ENCODE measurements at places on chromosomes 1 and 21. TPM values are rescaled to one million over a fixed set of nuclear protein-coding genes. Genes with fewer than 3 reads are reported as not detected.

The DPYD gene
- 41.7 TPM for total RNA-seq

The AMIGO1 gene
- 7.4 TPM for total RNA-seq

The ANKRD34A gene
- 3.9 TPM for total RNA-seq

The SEC16B gene
- total RNA-seq = 5.1 TPM

The LIN9 gene
- 4.3 TPM for total RNA-seq

GRCh38 chr1:89005286-89006151, 13.1 kb upstream of the KYAT3 start:
- no peaks in the 10 kb centered on the region for H3K36me3 ChIP-seq
- H3K27ac ChIP-seq = no peak overlapping the region
- H3K4me1 ChIP-seq = no peaks in the 10 kb centered on the region
- no peaks in the 10 kb centered on the region for H3K27me3 ChIP-seq
- no peak overlapping the region for H3K4me3 ChIP-seq

DNA sequence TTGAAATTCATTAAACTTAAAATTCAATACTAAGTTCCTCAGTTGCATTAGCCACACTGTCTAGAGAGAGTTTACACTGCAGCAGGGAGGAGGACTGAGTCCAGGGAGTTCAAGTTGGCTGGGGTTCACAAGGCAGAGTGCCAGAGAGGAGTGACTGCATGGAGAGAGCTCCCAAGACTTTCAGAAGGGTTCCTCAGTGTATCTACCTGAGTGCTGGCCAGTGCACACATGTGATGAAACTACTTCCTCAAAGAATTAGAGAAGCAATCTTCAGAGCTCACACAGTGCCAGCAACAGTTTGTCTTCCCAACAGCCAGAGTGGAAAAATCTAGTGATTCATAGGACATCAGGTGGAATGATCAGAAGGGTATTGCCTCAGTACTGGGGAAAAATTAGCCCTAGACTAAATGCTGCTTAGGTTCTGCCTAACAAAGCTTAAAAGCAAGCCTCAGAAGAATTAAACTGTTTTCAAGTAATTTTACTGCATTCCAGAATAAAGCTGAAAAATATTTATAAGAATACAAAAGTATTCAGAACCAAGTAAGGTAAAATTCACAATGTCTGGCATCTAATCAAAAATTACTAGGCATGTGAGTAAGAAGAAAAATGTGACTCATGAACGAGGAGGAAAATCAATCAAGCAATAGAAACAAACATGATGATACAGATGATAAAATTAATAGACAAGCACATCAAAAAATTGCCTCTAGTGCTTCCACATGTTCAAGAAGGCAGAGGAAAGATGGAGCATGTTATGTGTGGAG, 10.4 kb upstream of the WNT3A start:
- no peak overlapping the region for H3K27ac ChIP-seq
- no peaks in the 10 kb centered on the region for H3K27me3 ChIP-seq
- H3K36me3 ChIP-seq = no peaks in the 10 kb centered on the region
- no peak overlapping the region for H3K4me3 ChIP-seq
- no peak for DNase-seq

DNA sequence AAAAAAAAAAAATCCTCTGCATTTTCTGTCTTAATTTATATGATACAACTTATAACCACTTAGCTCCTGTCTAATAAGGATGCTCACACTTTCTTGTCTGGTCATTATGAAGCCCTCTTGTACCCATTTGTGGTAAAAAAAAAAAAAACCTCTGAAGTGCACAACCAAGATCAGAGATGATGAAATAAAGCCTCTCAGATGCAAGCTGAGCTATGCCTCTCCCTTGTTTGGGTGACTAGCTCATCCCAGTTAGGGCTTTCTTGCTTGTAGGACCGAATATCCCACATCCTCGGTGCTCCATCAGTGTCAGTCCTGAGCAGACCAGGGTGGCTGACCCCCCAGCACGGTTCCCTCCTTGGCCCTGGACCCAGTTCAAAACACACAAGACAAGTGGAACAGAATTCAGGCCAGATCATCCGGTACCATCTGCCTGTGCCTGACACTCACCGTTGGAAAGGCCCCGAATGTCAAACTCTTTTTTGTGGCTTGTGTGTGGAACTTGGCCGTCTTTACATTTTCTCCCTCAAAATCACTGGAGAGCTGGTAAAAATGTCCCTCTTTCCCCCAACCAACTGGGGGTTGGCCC, 6.3 kb upstream of the SELENON start:
- H3K36me3 ChIP-seq = no peaks in the 10 kb centered on the region
- H3K27me3 ChIP-seq = no peaks in the 10 kb centered on the region
- no peak for DNase-seq

- no peak overlapping the region for H3K4me3 ChIP-seq
- H3K27me3 ChIP-seq = no peaks in the 10 kb centered on the region
- H3K27ac ChIP-seq = no peak overlapping the region
- peak; percentile 25 for DNase-seq
- no peaks in the 10 kb centered on the region for H3K36me3 ChIP-seq
Observed at GRCh38 chr21:45510466-45510955, 31.7 kb downstream of the SLC19A1 start.

DNA sequence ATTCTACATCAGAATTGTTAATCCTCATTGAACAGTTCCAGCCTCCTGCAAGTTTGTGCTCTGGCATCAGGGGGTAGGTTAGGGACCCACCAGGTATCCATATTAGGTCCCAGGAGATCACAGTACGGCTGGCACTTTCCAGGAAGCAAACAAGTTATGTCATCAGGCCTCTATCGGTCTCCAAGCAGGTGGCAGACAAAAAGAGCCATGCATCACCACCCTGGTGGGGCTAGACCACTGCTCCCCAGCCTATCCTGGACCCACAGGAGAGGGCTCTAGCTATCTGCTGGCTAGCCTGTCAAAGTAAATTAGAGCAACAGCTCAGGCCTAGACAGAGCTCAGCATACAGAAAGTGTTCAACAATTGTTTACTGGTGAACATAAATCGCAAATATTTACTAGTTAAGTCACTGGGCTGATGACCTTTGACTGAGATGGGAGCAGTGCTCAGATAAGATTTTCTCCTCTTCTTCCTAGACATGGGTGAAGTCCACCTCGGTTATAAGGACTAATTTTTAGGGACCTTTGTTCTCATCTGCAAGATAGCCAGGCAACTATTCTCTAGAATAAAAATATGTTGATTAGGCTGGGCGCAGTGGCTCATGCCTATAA, 6.4 kb downstream of the NUAK2 start:
- peaks cover 20% of the 10 kb centered on the region for H3K4me1 ChIP-seq
- H3K27ac ChIP-seq = no peak overlapping the region
- no peak overlapping the region for H3K4me3 ChIP-seq
- H3K27me3 ChIP-seq = no peaks in the 10 kb centered on the region
- no peaks in the 10 kb centered on the region for H3K36me3 ChIP-seq

GRCh38 chr1:174965362-174966007, 34.3 kb upstream of the CACYBP start:
- no peaks in the 10 kb centered on the region for H3K27me3 ChIP-seq
- peaks cover 14% of the 10 kb centered on the region for H3K4me1 ChIP-seq
- H3K27ac ChIP-seq = peak overlapping the region; percentile 4
- no peak for DNase-seq
- H3K36me3 ChIP-seq = no peaks in the 10 kb centered on the region

DNA sequence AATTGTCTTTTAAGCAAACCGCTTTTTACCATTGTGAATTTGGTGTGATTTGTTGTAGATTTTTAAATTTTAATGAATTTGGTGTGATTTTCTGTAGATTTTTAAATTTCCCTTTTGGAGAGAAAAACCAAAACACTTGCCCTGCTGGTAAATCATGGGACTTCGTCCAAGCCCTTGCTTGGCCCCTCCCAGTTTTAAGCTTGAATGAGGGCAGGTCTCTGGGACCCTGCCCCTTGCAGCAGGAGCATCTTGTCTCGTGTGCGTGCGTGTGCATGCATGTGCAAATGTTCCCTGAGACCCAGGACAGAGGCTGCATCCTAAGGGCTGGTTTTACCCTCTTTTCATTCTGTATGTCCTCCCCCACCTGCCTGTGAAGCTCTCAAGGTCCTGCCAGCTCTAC, 248.6 kb downstream of the GREM2 start:
- H3K4me3 ChIP-seq = no peak overlapping the region
- no peaks in the 10 kb centered on the region for H3K36me3 ChIP-seq
- no peaks in the 10 kb centered on the region for H3K4me1 ChIP-seq
- H3K27me3 ChIP-seq = no peaks in the 10 kb centered on the region

- H3K4me1 ChIP-seq = peaks cover 3% of the 10 kb centered on the region
- H3K36me3 ChIP-seq = no peaks in the 10 kb centered on the region
- no peak overlapping the region for H3K27ac ChIP-seq
- no peak overlapping the region for H3K4me3 ChIP-seq
Observed at GRCh38 chr1:24754229-24754628, 9.0 kb downstream of the CLIC4 start.

DNA sequence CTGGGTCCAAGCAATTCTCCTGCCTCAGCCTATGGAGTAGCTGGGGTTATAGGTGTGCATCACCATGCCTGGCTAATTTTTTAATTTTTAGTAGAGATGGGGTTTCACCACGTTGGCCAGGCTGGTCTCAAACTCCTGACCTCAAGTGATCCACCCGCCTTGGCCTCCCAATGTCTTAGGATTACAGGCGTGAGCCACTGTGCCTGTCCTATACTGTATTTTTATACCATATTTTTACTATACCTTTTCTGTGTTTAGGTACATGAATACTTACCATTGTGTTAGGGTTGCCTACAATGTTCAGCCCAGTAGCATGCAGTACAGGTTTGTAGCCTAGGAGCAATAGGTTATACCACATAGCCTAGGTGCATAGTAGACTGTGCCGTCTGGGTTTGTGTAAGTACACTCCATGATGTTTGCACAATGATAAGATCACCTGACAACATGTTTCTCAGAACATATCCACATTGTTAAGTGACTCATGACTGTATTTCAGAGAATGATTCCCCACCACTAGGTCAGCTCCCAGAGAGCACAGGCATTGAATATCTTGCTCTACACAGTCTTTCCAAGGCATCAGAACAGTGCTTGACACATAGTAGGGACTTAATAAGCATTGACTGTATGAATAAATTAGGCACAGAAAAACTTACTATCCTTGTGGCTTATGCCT, 6.0 kb upstream of the CITED4 start:
- H3K36me3 ChIP-seq = no peaks in the 10 kb centered on the region
- H3K4me3 ChIP-seq = no peak overlapping the region

- H3K4me1 ChIP-seq = peaks cover 5% of the 10 kb centered on the region
- H3K27ac ChIP-seq = no peak within 1 kb of the TSS
- no peak within 1 kb of the TSS for H3K4me3 ChIP-seq
- H3K36me3 ChIP-seq = no peaks in the 10 kb centered on the region
- no peaks in the 10 kb centered on the region for H3K27me3 ChIP-seq
Observed at GRCh38 chr1:209937996-209938959, at the start of gene SYT14. TSS of gene SYT14 (plus strand) at chr1:209938217. CDS start at chr1:209938265, 48 bp downstream.

DNA sequence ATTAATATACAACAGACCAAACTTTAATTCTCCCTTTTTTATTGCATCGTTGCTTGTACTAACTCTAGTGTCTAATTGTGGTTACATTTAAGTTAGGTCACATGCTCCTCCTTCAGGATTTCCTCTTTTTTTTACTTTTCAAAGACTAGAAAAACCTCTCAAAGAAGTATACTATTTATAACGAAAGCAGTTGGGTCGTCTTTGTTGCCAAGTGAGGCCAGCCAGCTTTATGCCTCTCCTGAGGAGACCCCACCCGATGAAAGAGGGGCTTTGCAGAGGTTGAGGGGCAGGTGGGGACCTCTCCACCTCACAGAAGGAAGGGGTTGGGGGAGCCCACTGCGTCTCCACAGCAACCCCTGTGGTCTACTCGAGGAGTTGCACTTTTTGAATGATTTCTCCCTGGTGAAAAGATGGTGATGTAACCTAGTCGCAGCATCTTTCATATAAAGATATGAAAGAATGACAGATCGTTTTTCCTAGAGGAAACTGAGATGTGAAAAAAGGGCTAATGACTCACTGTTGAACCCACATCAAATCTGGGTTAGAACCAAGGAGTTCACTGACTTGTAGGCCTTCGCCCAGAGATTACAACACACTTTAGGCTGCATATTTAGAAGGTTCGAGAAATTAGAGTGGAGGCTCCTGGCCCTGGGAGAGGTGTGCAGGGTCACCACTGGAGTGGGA, 6.4 kb downstream of the TGFB2 start:
- peaks cover 4% of the 10 kb centered on the region for H3K4me1 ChIP-seq
- H3K27ac ChIP-seq = peak overlapping the region; percentile 80
- H3K4me3 ChIP-seq = peak overlapping the region; percentile 21
- no peak for DNase-seq
- no peaks in the 10 kb centered on the region for H3K27me3 ChIP-seq

DNA sequence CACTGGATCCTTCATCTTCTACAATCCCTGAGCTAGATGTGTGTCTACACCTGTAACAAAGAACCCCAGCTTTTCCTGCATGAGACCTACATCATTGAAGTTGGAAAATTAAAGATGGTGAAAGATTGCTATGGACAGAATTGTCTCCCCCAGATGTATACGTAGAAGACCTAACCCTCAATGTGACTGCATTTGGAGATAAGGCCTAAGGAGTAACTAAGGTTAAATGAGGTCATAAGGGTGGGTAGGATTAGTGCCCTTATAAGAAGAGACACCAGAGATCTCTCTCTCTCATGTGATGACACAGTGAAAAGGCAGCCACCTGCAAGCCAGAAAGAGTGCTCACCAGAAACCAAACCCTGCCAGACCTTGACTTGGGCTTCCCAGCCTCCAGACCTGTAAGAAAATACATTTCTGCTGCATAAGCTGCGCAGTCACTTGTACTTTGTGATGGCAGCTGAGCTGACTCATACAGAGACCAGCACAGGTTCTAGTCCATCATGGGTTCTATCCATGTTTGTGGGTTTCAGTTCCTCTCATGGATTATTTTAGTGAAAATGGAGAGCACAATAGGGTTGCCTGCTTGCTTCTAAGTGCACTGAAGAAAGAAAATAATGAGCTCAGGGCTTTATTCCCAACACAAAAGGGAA, 180.8 kb downstream of the TPR start:
- no peaks in the 10 kb centered on the region for H3K27me3 ChIP-seq
- H3K4me3 ChIP-seq = no peak overlapping the region
- no peak overlapping the region for H3K27ac ChIP-seq
- no peak for DNase-seq

GRCh38 chr1:217402301-217402700, 228.6 kb downstream of the GPATCH2 start:
- H3K27ac ChIP-seq = no peak overlapping the region
- H3K4me1 ChIP-seq = no peaks in the 10 kb centered on the region
- DNase-seq = no peak
- H3K27me3 ChIP-seq = no peaks in the 10 kb centered on the region
- no peak overlapping the region for H3K4me3 ChIP-seq

GRCh38 chr1:214516434-214517326, 34.7 kb downstream of the PTPN14 start:
- no peaks in the 10 kb centered on the region for H3K36me3 ChIP-seq
- no peak overlapping the region for H3K27ac ChIP-seq
- no peaks in the 10 kb centered on the region for H3K27me3 ChIP-seq
- H3K4me1 ChIP-seq = peaks cover 4% of the 10 kb centered on the region
- no peak overlapping the region for H3K4me3 ChIP-seq
- no peak for DNase-seq

DNA sequence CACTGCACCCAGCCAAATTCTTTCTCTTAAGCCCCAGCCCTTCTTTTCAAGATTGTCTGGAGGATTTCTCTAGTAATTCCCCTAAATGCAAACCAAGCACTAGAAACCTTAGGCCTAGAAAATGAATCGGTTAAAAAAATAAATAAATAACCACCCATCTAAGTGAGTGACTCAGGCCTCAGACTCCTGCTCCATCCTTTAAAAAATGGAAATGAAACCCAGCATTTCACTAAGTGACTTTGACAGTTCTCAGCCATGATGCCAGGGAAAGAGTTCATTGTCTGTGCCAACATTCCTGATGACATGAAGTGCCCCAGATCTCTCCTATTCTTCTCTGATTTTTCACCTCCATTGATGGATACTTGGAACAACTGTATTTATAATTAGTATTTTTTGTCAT, 415.2 kb upstream of the DAB1 start:
- no peaks in the 10 kb centered on the region for H3K27me3 ChIP-seq
- no peak overlapping the region for H3K27ac ChIP-seq
- H3K4me3 ChIP-seq = no peak overlapping the region
- no peak for DNase-seq
- no peaks in the 10 kb centered on the region for H3K36me3 ChIP-seq
